ENCODE measurements at places on chromosomes 6 and 20. TPM values are rescaled to one million over a fixed set of nuclear protein-coding genes. Genes with fewer than 3 reads are reported as not detected.
A peak's percentile ranks its signal among the peaks of the same experiment; 100 is the strongest.

- H3K4me3 ChIP-seq, result no peak overlapping the region
- H3K4me1 ChIP-seq, result no peaks in the 10 kb centered on the region
- H3K36me3 ChIP-seq, result no peaks in the 10 kb centered on the region
- no peak overlapping the region for H3K27ac ChIP-seq
- no peak for DNase-seq
Observed at GRCh38 chr20:52405417-52405816, 213.8 kb upstream of the ZFP64 start.

DNA sequence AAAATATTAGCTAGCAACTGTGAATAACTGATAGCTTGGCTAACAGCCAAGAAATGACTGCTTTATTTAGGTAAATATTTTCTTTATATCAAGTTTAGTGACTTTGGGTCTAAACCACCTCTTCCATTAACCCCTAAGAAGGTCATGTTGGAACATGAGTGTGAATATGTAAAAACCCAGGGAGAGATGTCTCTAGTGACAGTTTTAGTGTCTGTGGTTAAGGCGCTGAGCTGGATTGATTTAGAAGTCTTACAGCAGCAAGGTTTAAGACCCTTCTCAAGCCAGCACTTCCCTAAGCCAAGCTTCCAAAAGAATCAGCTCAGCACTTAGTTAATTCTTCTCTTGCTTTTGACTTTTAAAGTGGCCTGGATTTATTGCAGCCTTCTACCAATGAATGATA, 11.4 kb upstream of the SIRT5 start:
- H3K4me1 ChIP-seq, result no peaks in the 10 kb centered on the region
- no peaks in the 10 kb centered on the region for H3K27me3 ChIP-seq
- no peak overlapping the region for H3K27ac ChIP-seq
- H3K4me3 ChIP-seq, result no peak overlapping the region
- H3K36me3 ChIP-seq, result no peaks in the 10 kb centered on the region

GRCh38 chr6:22146678-22146930, 150.2 kb downstream of the PRL start:
- H3K36me3 ChIP-seq, result no peaks in the 10 kb centered on the region
- H3K27me3 ChIP-seq, result no peaks in the 10 kb centered on the region
- no peak overlapping the region for H3K4me3 ChIP-seq
- H3K27ac ChIP-seq, result peak overlapping the region; percentile 50

- H3K4me1 ChIP-seq, result no peaks in the 10 kb centered on the region
- H3K36me3 ChIP-seq, result no peaks in the 10 kb centered on the region
- no peak for DNase-seq
- H3K4me3 ChIP-seq, result no peak overlapping the region
Observed at GRCh38 chr6:56424542-56425083, 177.2 kb upstream of the COL21A1 start.

GRCh38 chr6:115060581-115060980, 717.8 kb upstream of the HS3ST5 start:
- no peaks in the 10 kb centered on the region for H3K36me3 ChIP-seq
- peaks cover 4% of the 10 kb centered on the region for H3K4me1 ChIP-seq
- H3K27me3 ChIP-seq, result no peaks in the 10 kb centered on the region
- H3K27ac ChIP-seq, result no peak overlapping the region
- DNase-seq, result no peak
- no peak overlapping the region for H3K4me3 ChIP-seq

DNA sequence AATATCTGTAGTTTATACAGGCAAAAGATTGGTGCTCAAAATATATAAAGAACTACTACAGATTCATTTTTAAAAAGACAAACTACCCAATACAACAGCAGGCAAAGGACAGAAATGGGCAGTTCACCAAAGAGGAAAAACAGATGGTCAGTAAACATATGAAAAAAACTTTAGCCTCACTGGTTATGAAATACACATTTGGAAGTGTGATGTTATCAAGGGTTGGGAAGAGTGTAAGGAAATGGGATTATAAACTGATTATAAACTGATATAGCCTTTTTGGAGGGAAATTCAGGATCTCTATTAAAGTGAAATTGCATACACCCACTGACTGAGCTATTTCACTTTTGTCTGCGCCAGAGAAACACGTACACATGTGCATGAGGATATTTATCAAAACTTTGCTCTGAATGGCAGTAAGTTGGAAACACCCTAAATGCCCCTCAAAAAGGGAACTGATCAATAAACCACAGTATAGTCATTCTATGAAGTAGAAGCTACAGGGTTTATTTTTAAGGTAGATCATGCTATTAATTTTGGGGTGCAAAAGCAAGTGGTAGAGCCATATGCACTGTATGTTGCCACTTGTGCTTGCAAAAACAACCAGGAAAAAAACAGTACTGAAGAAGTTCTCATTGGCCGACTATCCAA, 32.2 kb upstream of the ARFGEF2 start:
- H3K36me3 ChIP-seq, result no peaks in the 10 kb centered on the region
- peaks cover 10% of the 10 kb centered on the region for H3K27me3 ChIP-seq
- no peak overlapping the region for H3K27ac ChIP-seq
- no peak overlapping the region for H3K4me3 ChIP-seq
- DNase-seq, result no peak

DNA sequence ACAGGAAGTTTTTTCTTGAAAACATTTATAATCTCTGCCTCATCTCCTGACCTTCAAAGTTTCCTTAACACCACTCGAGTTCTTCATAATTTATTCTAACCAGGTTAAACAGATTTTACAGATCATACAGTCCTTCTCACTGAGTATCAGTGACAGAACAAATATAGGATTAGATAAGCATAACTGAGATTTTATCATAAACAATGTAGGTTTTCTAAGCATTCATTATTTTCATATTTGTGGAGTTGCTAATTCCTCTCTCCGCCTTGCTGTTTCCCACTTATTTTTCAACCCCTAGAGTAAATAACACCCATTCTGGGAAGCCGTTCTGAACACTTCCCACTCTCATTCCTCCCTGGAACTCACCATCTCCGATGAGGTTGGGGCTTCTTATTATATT, 229.9 kb downstream of the HACE1 start:
- H3K36me3 ChIP-seq, result no peaks in the 10 kb centered on the region
- DNase-seq, result no peak
- H3K27ac ChIP-seq, result no peak overlapping the region
- no peaks in the 10 kb centered on the region for H3K27me3 ChIP-seq
- no peaks in the 10 kb centered on the region for H3K4me1 ChIP-seq

TRIM40 gene
- total RNA-seq, result 1.0 TPM

PRL gene
- total RNA-seq, result not detected

OR2J3 gene
- total RNA-seq, result not detected

MCCD1 gene
- 0.47 TPM for total RNA-seq

EFCAB8 gene
- 0.53 TPM for total RNA-seq

QKI gene
- total RNA-seq, result 81.8 TPM

OPN5 gene
- total RNA-seq, result not detected

CDC5L gene
- 23.1 TPM for total RNA-seq

KIF25 gene
- not detected for total RNA-seq

GMPR gene
- 6.1 TPM for total RNA-seq

SEL1L2 gene
- not detected for total RNA-seq

TOX2 gene
- total RNA-seq, result 0.87 TPM
